ENCODE measurements at places on chromosomes 3 and 15.
A peak's percentile ranks its signal among the peaks of the same experiment; 100 is the strongest.

- DNase-seq = no peak
These were observed 385.6 kb downstream of the SHQ1 start for GRCh38 chr3:72462595-72463011.

DNA sequence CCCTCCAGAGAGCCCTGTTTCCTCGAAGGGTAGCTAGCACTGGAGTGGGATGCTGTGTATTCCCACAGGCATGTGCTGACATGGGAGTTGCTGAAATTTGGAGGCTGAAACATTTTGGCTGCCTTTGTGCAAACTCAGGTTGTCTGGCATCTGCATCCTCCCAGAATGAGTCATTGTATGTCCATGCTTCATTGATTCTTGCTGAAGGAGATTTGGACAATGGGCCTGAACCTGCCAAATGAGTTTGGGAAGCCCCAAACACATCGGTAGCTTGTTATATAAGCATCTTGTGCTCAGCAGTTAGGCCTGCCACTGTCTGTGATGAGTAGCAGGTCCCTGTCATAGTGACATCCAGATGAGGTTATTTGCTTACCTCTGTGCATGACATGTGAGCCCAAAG is 160.0 kb downstream of the IL5RA start:
- peak; percentile 3 for DNase-seq

GRCh38 chr3:78268716-78269668 is 1229.1 kb downstream of the ROBO2 start:
- no peak for DNase-seq

DNA sequence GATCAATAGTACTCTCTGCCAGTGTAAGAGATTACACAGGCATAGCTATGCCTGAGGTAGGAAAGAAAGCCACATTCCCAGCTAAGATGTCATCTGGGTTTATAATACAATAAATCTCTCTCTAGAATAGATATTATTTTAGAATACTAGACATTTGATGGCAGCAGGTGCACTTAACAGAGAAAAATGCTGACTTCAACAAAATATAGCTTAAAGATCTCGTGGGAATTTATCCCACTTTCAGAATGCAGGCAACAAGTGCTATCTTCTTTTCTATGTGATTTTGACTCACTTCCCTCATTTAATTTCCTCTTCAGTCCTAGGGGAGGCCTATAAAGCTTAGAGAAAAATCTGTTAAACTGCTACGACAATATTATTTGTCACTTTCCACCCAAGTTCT is 60.9 kb upstream of the FSIP1 start:
- no peak for DNase-seq

DNA sequence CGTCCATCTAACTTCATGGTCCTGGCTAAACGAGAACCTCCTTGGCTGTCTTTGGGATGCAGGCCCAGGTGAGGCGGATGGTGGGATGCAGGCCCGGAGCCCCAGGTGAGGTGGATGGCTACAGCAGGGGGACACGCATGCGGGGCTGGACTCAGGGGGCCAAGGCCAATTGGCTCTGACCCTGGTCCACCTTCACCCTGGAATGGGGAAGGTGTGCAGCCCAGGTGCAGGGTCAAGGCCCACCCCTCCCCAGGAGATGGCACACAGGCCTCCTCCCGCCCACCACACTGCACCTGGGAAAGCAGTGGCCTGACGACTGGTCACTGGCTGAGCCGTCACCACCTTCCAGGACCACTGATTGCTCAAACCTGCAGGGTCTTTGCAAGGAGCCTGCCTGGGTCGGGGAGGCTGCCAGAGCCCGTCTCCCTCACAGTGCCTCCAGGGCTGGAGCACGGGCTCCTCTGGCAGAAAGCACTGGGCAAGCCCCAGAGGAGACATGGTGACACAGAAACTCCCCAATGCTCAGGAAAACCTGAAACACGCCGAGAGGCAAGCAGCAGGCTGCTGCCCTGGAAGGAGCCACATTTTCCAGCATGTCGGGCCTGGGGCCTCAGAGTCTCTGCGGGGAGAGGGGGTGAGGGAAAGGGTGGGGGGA is 159.6 kb downstream of the LRRK1 start:
- DNase-seq = no peak

DNA sequence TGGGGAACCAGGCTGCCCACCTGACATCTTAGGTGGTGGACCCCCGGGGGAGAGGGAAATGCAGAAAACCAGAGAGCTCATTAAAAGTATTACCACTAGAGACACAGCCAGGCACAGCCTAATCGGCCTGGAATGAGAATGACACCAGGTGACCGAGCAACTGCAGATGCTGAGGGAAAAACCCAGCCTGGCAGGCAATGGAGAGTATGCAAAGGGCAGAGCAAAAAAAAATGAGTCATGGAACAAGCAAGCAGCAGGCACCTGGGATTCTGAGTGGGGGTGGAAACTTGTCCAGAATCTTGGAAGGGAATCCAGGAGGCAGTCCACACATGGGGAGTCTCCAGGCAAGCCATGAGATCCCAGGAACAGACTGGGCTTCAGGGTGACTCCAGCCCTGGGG is 183.7 kb upstream of the LRRN1 start:
- peak; percentile 64 for DNase-seq

GRCh38 chr15:72358650-72359171 is 17.1 kb downstream of the HEXA start:
- peak; percentile 59 for DNase-seq

GRCh38 chr3:31622636-31623288 is 90.0 kb downstream of the STT3B start:
- no peak for DNase-seq

DNA sequence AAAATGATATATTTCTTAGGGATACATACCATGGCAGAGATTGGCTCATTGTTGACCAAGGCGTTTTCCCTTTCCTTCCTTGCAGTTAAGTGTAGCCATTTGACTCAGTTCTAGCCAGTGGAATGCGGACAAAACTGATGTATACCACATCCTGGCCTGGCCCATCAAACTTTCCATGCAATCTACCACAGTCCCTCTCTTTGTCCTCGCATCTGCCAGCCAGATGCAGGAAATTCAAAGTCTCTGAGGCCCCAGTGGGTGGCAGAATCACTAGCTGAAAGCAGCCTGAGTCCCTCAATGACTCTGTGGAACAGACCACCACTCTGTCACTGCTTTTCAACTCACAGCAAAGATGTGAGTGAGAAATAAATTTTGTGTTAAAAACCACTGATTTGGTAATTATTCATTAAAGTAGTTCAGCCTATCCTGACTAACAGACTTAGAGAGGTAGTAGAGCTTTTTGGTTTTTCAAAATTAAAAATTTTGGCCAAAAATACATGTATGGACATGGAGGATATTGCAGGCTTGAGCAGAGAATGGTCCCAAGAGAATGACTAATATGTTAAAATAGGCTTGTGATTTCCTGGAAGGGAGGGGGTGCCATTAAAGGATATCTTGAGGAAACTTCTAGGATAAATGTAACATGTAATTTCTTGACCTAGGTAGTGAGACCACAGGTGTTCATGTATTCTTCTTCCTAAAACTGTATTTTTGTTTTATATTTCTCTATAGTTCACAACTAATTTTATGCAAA is 10.9 kb downstream of the LRRFIP2 start:
- DNase-seq = peak; percentile 50

DNA sequence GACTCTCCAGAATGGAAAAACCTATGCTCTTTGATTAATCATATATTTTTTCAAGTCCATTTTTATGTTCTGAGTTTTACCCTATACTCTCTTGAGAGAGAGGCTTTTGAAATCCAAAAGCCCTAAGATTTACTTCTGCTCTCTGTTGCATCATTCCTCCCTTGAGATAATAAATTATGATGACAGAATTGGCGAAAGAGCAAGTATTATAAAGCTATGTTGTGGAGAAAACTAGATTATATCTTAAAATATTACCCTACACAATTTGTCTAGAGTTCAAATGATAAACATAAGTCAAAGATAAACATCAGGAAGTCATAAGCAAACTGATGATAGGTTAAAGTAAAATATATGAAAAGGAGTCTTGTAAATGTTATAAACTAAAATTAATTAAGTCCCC is 293.4 kb upstream of the MME start:
- DNase-seq = no peak

DNA sequence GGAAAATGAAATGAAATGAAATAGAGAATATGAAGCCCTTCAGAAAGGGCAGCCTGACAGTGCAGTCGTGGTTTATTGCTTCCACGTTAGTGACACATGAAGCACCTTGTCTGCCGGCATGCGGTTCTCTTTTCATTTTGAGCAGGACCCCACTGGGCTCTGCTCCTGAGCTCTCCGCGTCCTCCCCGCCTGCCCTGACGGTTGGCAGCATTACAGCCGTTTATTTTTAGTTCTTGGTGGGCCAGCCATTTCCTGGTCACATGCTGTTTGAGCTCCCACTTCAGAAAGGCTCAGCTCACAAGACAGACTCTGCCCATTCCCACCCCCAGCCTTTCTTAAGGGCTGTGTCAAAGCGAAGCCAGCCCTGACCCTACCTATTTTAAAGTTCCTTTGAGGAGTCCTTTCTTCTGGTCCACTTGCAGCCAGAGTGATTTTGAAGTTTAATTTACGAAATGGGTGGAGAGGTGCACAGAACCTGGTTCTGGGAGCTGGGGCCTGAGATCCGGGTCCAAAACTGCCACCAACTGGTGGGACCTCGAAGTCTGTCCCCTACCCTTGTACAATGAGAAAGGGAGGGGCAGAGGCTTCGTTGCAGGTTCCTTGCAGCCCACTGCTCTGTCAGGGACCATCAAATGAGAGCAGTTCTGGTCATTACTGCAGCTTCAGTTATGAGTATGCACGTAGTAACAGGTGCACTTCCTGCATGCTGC is 60.1 kb downstream of the MGLL start:
- DNase-seq = peak; percentile 42

GRCh38 chr3:156788846-156789245 is 37.3 kb upstream of the LEKR1 start:
- no peak for DNase-seq

GRCh38 chr3:128315313-128315712 is 151.4 kb downstream of the DNAJB8 start:
- DNase-seq = no peak

GRCh38 chr3:146496726-146497125 is 27.4 kb upstream of the PLSCR2 start:
- no peak for DNase-seq

GRCh38 chr3:173584093-173584837 is 186.7 kb downstream of the NLGN1 start:
- DNase-seq = peak; percentile 85

- DNase-seq = peak; percentile 16
These were observed 518.0 kb upstream of the NR2F2 start for GRCh38 chr15:95812491-95812890.

GRCh38 chr3:15649858-15650257 is 48.3 kb downstream of the BTD start:
- no peak for DNase-seq
